ENCODE measurements at places on chromosomes 3 and 15. TPM values are rescaled to one million over a fixed set of nuclear protein-coding genes. Genes with fewer than 3 reads are reported as not detected.

The PRSS50 gene
- total RNA-seq: not detected

The KBTBD12 gene
- not detected for total RNA-seq

The NANOGP8 gene
- 0.75 TPM for total RNA-seq

The KNG1 gene
- total RNA-seq: not detected

The KLHL40 gene
- not detected for total RNA-seq

The CCR3 gene
- not detected for total RNA-seq

The CYP1A2 gene
- total RNA-seq: not detected

The SLC9C1 gene
- total RNA-seq: not detected

The ADAMTSL3 gene
- total RNA-seq: 1.2 TPM

The LRRC15 gene
- not detected for total RNA-seq

The CAMK2N2 gene
- total RNA-seq: 6.1 TPM

The SYNPR gene
- total RNA-seq: not detected

The SHF gene
- total RNA-seq: 0.44 TPM

The LIPC gene
- not detected for total RNA-seq

The ARIH2 gene
- total RNA-seq: 152 TPM

The PRTG gene
- 3.5 TPM for total RNA-seq

The AADACL2 gene
- total RNA-seq: not detected

The PDCD6IP gene
- 304 TPM for total RNA-seq

The MITF gene
- 16.1 TPM for total RNA-seq

The UBA7 gene
- 3.8 TPM for total RNA-seq

The PSMA4 gene
- 261 TPM for total RNA-seq

The A4GNT gene
- not detected for total RNA-seq

The FBXL2 gene
- 9.6 TPM for total RNA-seq

The LDHAL6B gene
- total RNA-seq: not detected

The P2RY14 gene
- total RNA-seq: not detected

The TRPM1 gene
- total RNA-seq: not detected

The ADAMTS17 gene
- 4.0 TPM for total RNA-seq

The CASR gene
- total RNA-seq: not detected

The BFSP2 gene
- not detected for total RNA-seq

The STXBP5L gene
- not detected for total RNA-seq

The CAMKV gene
- not detected for total RNA-seq

The PPM1M gene
- 10.4 TPM for total RNA-seq

The TTC14 gene
- 35.8 TPM for total RNA-seq

The C3orf22 gene
- not detected for total RNA-seq

The SLCO2A1 gene
- total RNA-seq: 0.59 TPM

The IRAK2 gene
- 7.0 TPM for total RNA-seq

The UBA3 gene
- 41.1 TPM for total RNA-seq

The OXSR1 gene
- 71.7 TPM for total RNA-seq

The CPLX3 gene
- not detected for total RNA-seq

The GOLGA8N gene
- total RNA-seq: 9.1 TPM

Data from MCF 10A (cell line).